Hematopoietic multipotent progenitor cell (in vitro differentiated cells): ENCODE measurements at places on chromosomes 3 and 15.

- no peak for DNase-seq
Observed at GRCh38 chr3:20511863-20512505, 326.0 kb upstream of the SGO1 start.

- no peak for DNase-seq
Observed at GRCh38 chr3:139470199-139470598, 6.1 kb downstream of the RBP2 start.

DNA sequence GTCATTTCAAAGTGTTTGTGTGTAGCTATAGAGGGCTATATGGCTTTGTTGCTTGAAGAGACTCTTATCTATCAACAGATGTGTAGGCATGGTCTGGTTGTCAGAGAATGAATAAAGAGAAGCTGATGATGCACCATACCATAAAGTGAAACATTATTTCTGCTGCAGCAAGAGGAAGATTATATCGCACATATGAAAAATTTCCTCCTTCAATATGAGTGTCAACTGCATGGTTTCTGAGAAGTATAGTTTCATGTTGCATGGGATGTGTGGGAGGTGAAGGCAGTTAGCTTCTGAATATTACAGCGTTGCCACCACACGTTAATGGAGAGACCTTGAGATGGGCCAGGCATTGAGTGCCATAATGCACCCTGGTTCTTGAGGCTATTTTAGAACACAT is 217.9 kb downstream of the SATB1 start:
- DNase-seq, result no peak

DNA sequence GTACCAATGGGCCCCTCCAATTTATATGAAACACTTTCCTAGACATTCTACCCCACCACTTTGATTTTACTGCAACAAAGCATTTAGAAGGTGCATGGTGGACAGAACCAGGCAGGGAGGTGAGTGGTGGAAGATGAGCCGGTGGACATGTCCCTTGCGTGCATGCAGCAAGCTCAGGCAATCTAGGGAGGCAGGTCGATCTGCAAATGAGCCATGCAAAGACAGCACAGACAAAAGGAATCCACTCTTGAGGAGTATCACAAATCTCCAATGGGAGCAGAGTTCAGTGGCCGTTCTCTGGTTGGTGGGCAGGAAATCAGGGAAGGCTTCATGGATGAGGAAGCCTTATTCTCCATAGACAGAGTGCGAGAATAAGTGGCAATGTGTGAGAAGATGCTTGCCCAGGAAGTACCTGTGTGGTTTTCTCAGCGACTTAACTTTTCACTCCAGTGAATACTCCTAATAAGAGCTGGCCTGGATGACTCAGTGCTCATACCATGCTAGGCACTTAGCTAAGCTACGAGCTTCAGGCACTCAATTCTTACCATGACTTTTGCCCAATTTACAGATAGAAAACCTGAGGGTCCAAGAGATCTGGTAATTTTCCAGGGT is 152.5 kb downstream of the FOXP1 start:
- DNase-seq, result no peak

DNA sequence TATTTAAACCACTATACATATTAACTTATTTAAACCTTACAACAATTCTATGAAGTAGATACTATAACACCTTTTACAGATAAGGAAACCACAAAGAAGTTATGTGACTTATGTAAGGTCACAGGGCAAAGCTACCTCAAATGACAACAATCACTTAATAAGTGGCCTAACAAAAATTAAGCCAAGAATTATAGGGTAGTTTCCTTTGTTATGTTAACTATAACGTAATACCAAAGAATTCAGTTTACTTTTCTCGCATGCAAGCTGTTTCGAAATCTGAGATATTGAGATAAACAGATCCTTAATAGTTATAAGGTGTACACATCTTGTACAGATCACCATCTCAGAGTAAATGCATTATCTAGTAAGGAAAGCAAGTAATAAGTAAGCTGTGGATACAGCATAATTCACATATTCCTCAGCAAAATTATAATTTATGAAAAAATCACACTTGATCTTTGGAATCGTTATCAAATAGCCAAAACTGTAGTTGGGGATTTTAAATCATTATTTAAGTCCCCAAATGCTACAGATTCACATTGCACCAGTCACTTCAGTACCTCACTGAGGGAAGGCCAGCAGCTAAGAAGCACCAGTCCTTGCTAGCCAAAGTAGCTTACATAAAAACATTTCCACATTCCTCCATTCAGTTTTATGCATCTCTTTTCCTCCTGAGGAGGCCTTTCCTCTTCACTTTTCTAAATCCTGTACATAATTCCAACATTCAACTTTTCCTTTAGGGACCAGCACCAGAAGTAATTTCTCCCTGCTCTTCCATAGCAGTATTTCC is 226.8 kb downstream of the TBC1D5 start:
- no peak for DNase-seq

DNA sequence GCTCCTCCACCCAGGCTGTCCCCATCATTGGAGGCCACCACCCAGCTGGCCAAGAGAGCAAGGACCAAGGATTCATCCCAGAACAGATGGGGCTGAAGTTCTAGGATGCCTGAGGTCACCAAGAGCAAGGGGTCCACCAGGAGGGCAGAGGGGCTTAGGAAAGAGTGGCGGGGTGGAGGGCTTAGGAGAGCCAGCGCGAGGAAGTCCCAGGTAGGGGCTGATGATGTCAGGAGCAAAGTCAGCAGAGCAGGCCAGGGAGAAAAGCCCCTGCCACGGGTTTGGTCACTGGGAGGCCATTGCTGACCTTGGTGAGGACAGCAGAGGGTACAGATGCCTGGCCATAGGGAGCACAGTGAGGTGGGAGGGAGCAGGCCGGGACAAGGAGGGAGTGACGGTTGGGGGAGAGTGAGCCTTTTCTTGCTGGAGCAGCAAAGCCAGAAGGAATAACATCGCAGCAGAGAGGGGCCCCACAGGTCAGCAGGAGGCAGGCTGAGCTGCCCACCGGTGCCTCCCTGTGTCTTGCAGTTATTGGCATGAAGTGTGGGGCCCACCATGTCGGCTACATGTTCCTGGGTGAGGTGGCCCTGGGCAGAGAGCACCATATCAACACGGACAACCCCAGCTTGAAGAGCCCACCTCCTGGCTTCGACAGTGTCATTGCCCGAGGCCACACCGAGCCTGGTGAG is 5.2 kb downstream of the PARP3 start:
- no peak for DNase-seq

- no peak for DNase-seq
Observed at GRCh38 chr3:47890828-47891612, 88.1 kb downstream of the DHX30 start.

GRCh38 chr3:86653661-86654205 is 337.2 kb downstream of the VGLL3 start:
- DNase-seq, result no peak

DNA sequence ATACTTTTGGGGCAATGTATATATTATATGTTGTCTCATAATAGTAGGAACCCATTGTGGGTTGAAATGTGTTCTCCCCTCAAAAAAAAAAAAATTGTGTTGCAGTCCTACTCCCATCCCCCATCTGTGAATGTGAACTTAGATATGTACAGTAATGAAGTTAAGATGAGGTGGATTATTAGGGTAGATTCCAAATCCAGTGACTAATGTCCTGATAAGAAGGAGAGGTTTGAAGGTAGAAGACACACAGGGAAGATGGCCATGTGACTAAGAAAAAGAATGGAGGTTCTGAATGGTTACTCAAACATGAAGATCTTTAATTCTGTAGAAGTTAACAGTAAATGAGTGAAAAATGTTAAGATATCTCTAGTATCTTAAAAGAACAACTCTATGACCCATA is 3.0 kb upstream of the ATOSA start:
- no peak for DNase-seq

- DNase-seq, result no peak
Observed at GRCh38 chr3:188332085-188332484, 178.1 kb downstream of the LPP start.

DNA sequence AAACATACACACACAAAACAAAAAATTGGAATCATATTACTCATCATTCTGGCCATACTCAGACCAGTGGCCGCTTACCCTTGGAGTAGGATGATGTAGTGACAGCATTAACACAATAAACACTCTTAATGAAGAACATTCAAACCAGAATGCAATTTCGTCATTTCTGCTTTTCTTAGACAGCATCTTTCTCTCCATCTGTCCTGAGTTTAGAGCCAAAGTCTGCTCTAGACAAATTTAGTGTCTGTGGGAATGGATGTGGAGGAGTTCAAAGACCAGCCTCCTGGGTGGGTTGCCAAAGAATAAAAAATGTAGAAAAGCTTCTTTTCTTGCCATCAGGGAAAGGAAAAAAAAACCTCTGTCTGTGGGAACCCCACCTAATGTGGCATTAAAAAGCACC is 212.4 kb upstream of the POU1F1 start:
- no peak for DNase-seq

DNA sequence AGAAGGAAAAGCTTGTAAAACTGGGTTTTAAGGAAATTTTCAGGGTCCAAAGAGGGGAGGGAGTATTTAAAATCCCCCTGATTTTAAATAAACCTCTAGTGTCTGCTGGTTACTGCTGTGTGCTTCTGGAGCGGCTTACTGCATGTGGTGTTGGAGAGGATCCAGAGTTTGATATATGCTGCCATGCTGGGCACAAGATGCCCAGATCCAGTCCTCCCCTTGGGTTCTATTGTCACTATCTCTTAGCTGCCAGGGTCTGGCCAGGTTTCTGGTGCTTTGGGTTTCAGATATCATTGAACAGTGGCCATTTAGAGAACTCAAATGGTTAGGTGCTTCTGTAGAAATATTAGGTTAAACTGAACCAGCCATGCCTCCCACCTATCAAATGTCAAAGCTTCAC is 27.5 kb downstream of the MINAR1 start:
- DNase-seq, result no peak
